ENCODE measurements at places on chromosomes 16 and 17.

GRCh38 chr16:11792410-11793241 is 4.4 kb downstream of the ZC3H7A start:
- DNase-seq, result no peak

GRCh38 chr16:64532691-64533090 is 589.2 kb downstream of the CDH11 start:
- DNase-seq, result no peak

DNA sequence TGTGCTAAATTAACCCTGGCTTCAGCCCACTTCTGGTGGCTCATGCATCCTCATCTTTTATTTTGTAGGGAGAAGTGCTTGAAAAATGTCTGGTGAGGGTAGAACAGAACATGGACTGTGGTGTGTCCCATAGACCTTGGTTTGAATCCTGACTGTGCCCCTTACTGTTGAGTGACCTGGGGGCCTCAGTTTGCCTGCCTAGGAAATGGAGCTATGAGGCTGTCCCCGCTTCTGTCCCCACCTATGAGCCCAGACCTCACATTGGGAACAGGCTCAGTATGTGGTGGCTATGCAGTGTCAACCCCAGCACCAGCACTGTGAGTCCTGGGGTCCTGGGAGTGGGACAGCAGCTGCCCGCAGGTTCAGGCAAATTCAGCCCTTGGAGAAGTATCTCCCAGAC is 186.3 kb upstream of the GSE1 start:
- DNase-seq, result no peak

DNA sequence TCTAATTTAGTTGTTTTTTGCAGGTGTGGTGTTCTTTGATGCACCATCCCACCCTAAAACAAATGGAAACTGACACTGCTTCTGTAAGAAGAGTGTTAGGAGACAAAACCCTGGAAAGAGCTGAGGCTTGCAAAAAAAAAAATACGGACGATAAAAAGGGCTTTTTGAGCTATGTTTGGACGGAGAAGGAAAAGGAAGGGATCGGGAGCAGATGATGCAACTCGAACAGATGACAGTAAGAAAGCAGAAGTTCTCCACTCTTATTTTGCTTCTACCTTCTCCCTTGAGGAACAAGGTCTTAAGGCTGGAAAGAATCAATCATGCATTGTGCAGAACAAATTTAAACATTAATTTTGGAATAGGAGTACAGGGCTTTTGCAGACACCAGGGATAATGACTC is 136.7 kb downstream of the MAF start:
- no peak for DNase-seq

DNA sequence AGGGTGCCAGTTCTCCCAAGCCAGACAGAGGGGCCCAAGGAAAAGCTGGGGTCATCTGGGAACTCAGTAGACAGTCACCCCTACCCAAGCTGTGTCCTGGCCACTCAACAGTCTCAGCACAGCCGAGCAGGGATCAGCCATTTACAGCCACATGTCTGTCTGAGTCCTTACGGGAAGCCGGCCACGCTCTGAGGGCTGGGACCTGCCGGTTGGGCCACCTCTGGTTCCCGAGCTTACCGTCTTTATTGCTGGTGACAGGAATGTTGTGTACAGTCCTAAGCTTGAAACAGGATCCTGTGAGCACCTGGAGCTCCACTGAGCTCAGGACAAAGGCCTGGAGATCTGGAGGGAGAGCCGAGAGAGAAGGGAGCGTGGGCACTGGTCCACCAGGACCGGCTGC is 59.8 kb downstream of the TIMM22 start:
- no peak for DNase-seq

GRCh38 chr16:4373356-4373908 is 1.8 kb downstream of the VASN start:
- DNase-seq, result no peak

GRCh38 chr17:19753661-19754463 is 5.8 kb upstream of the ALDH3A1 start:
- no peak for DNase-seq

- no peak for DNase-seq
These were observed 37.9 kb downstream of the IRF8 start for GRCh38 chr16:85936816-85937215.

DNA sequence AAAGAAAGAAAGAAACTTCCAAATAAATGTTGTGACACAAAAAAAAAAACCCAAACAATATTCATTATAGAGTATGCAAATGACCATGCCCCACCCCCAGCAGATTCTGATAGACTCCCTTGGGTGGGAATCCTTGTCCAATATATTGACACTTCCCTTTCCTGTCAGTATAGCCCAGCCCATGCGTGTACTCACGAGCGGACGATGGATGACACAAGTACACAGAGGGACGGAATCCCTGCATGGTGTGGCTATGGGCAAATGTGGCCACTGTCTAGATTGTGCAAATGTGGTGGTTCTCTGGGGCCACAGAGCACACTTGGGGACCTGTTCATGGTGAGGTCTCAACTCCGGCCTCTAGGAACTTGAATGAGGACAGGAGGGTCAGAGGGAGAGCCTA is 3.1 kb downstream of the RAB37 start:
- no peak for DNase-seq
